ENCODE measurements at places on chromosomes 13 and 19.

DNA sequence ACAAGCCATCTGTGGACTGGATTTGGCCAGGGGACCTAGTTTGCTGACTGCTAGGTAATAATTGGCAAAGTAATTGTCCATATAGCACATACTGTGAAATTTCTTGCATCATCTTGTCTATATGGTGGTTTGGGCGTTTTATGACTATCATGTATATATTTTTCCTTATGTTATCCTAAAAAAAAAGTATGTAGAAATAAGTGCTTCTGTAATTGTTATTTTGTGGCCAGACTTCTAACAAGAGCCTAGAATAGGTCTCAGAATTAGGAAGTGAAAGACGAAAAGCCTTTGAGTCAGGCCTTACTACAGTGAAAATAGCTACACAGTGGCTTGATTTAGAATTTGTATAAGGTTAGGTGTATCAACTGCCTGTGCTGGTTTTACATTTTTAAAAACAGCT, 4.2 kb downstream of the FNDC3A start:
- no peak for DNase-seq

DNA sequence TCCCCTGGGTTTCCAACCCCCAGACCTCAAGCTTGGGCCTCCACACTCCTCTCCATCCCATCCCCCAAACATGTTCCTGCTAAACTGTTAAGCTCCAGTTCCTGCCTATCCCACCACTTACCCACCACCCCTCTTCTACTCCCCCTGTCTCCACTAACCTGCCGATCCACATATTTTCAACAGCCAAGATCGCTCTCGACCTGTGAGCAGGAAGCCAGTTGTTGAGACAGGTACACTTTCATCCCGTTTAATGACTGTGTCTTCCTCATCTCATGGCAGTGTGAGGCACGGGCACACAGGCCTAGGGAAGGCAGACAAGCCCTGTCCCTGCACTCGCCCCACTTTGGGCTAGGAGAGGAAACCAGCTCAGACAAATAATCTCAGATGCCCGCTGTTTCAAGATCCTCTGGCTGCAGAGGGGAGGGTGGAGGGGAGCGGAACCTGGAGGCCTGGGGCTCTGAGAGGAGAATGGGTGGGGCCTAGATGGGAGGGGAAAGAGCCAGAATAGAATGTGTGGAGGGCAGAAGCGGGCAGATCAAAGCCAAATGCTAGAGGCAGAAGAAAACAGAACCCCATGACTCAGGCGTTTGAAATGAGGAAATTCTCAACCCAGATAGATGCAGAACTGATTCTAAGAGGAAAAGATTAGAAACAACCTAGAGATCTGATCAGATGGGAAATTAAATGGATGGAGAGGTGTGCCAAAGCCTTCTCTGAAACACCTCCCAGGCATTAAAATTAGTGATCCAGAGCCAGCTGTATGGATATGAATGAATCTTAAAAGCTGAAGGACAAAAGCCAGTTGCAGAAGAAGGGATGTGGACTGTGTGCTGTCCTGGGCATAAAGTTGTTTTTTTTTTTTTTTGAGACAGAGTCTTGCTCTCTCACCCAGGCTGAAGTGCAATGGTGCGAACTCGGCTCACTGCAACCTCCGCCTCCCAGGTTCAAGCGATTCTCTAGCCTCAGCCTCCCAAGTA, 16.9 kb upstream of the CYP2S1 start:
- DNase-seq: no peak

DNA sequence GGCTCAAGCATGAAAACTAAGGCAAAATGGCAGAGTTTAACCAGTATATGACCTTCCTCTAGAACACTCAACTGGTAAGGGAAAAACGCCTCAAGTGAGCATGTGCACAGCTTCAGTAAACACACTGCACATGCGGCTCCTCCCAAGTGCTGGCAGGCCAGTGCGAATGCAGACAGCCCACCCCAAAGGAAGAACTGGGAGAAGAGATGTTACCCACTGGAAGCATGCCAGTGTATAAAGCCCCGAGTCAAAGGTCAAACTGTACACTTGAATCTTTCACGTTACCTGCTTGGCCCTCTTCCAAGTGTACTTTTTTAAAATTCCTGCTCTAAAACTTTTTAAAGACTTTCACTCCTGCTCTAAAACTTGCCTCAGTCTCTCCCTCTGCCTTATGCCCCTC, 19.2 kb upstream of the RCBTB1 start:
- DNase-seq: no peak

DNA sequence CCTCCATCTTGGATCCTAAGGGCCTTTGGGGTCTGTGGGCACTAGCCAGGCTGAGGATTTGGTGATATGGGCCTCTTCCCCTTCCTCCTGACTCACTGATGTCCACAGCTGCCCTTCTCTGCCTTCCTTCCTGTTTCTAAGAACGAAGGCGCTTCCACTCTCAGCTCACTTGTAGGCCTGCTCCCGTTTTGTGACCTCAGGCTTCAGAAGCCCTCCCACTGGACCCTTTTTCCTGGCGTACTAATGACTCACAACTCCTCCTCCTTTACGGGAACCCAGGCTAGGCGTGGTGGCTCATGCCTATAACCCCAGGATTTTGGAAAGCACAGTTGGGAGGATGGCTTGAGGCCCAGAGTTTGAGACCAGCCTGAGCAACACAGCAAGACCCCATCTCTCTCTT, 55.6 kb downstream of the TMED1 start:
- no peak for DNase-seq

DNA sequence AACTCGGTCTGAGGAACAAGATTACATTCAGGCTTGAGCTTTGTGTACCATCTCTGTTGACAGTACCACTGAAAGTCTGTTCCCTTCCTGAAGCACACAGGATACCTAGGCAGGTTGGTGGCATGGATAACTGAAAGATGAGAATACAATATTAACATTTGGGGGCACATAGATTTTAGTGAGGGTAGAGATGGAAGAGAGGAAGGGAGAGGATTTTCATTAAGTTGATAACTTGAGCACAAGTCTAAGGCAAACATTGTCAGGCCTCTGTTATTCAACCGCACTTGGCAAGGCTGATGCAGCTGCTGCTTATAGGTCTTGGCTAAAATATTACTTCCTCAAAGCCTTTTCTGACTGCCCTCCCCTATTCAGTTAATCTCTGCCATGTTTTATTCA, 10.9 kb downstream of the MIR17HG start:
- no peak for DNase-seq

- no peak for DNase-seq
Observed at GRCh38 chr13:21528616-21529015, 69.5 kb upstream of the ZDHHC20 start.

- no peak for DNase-seq
Observed at GRCh38 chr19:30391554-30392551, 19.7 kb downstream of the ZNF536 start.

DNA sequence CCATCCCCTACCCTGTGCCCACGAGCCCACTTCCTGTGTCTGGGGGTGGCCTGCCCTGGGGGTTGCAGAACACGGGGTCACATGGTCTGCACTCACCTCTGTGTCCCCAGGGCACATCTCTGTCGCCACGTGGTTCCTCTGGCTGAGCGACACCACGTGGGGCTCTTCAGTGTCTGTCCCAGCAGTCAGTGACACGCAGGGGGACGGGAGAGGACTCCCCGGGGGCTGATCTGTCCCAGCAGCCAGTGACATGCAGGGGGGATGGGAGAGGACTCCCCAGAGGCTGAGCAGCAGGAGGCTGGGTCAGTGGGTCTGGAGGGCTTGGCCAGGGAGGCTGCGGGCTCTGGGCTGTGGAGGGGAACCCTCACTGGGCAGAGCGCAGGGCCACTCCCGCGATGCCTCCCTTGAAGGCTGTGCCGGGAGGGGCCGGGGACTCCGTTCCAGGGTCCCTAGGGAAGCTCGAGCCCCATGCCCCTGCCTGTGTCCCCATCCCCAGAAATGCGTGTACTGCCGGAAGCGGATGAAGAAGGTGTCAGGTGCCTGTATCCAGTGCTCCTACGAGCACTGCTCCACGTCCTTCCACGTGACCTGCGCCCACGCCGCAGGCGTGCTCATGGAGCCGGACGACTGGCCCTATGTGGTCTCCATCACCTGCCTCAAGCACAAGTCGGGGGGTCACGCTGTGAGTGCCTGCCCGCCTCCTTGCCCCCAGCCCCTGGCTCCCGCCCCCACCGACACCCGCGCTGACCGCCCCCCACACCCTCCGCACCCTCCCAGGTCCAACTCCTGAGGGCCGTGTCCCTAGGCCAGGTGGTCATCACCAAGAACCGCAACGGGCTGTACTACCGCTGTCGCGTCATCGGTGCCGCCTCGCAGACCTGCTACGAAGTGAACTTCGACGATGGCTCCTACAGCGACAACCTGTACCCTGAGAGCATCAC, 174.8 kb downstream of the KDM4B start:
- no peak for DNase-seq

DNA sequence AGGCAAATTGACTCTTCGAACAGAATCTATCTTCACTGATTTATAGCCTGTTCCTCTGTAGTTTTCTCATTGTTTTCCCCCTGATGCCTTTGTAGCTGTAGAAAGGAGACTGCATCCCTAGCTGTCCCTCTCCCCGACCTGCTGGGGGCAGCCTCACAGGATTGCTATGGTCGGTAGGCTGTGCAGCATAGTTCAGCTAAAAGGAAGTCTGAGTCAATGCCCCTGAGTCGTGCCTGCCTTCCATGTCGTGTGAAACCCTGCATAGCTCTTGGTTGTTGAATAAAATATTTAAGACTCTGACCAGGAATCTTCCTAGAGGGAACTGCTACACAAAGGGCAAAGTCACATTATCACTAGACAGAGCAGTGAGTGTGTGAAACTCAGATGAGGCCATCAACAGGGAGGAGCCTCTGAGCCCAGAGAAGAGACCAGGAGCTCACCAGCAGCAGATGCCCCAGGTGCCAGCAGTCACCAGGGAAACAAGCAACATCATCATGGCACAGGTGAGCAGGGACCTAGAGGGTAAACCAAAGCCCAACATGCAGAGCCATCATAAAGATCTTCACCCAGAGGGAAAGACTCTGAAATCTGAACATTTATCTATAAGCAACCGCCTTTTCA, 108.4 kb upstream of the NBEA start:
- DNase-seq: no peak
